Heart left ventricle (tissue), 16 donors: ENCODE measurements at places on chromosomes 16 and 17. TPM values are rescaled to one million over a fixed set of nuclear protein-coding genes. Genes with fewer than 3 reads are reported as not detected.
A peak's percentile ranks its signal among the peaks of the same experiment; 100 is the strongest.

GRCh38 chr16:52467753-52468152 is 79.2 kb downstream of the TOX3 start:
- no peaks in the 10 kb centered on the region for H3K36me3 ChIP-seq
- H3K27ac ChIP-seq: no peak overlapping the region
- H3K4me1 ChIP-seq: no peaks in the 10 kb centered on the region
- H3K4me3 ChIP-seq: no peak overlapping the region

Gene TMEM238L
- total RNA-seq: not detected

DNA sequence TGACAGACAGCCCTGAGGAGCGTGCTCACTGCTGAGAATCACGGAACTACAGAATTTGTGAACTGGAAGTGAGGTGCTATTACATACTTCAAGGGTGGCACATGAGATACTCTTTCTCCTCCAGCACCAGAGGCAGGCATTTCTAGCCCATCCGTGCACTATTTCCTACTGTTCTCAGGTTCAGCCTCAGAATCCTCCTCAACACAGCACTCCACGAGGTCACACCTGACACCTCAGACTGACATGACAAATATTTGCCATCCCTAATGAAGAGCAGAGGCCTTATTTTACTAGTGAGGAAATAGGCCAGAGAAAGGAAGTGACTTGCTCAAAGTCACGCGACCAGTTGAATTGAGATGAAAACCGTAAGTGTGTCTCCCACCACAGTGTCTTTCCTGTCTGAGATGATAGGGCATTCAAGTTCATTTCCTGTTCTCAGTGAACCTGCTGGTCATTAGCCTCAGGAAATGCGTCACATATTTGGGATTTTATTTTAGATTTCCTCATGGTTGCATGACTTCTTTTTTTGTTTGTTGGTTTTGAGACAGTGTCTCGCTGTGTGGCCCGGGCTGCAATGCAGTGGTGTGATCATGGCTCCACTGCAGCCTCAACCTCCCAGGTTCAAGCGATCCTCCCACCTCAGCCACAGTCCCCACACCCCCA is 23.6 kb downstream of the SEZ6 start:
- no peak overlapping the region for H3K27ac ChIP-seq
- no peaks in the 10 kb centered on the region for H3K4me1 ChIP-seq
- DNase-seq: no peak
- H3K4me3 ChIP-seq: no peak overlapping the region
- H3K27me3 ChIP-seq: no peaks in the 10 kb centered on the region

- no peaks in the 10 kb centered on the region for H3K27me3 ChIP-seq
- H3K27ac ChIP-seq: no peak overlapping the region
- no peak overlapping the region for H3K4me3 ChIP-seq
- peaks cover 61% of the 10 kb centered on the region for H3K4me1 ChIP-seq
- H3K36me3 ChIP-seq: no peaks in the 10 kb centered on the region
These were observed 79.0 kb downstream of the ANKRD11 start for GRCh38 chr16:89411335-89411850.

GRCh38 chr17:79651761-79652160 is 40.9 kb upstream of the RBFOX3 start:
- H3K36me3 ChIP-seq: no peaks in the 10 kb centered on the region
- H3K27me3 ChIP-seq: no peaks in the 10 kb centered on the region
- no peaks in the 10 kb centered on the region for H3K4me1 ChIP-seq
- H3K4me3 ChIP-seq: no peak overlapping the region

- DNase-seq: no peak
- H3K4me3 ChIP-seq: no peak overlapping the region
- peaks cover 38% of the 10 kb centered on the region for H3K4me1 ChIP-seq
- H3K36me3 ChIP-seq: no peaks in the 10 kb centered on the region
These were observed 60.2 kb downstream of the TEX2 start for GRCh38 chr17:64202683-64203344.

DNA sequence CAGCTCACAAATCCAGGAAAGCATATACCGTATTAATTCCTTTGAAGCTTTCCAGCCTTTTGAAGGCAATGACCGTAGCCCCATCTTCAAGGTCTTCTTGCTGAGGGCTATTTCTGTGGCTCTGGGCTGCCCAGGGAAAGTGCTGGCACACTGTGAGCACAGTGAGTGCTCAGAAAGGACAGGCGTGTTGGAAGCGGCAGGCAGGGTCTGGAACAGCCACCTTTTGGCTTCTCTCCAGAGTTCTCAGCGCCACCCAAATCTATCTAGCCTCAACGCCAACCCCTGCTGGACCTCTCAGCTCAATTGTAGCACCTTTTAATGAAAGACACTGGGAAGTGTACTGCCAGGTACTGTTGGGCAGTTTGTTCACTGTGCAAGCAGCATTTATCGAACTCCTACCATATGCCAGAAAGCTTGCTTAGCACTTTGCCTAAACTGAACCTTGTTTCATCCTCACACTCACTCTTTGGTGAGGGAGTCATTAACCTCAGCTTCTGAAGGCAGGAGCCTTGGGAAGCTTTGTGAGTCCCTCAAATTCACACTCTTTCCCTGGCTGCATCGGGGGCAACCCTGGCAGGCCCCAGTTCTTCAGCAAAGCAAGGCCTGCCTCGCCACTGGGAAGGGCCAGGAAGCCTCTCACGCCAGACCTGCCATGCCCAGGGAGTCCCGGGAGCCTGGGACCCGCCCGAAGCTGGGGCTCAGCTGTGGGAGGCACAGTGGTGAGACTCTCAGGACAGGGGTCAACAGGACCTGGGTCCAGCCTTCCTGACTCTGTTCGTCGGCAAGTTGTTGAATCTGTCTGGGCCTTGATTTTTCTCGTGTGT is 13.5 kb upstream of the CIBAR2 start:
- peaks cover 56% of the 10 kb centered on the region for H3K4me1 ChIP-seq
- H3K27ac ChIP-seq: no peak overlapping the region
- no peaks in the 10 kb centered on the region for H3K27me3 ChIP-seq
- no peak overlapping the region for H3K4me3 ChIP-seq
- DNase-seq: peak; percentile 84
- H3K36me3 ChIP-seq: no peaks in the 10 kb centered on the region

GRCh38 chr16:630815-631405 is at the start of gene WFIKKN1:
Gene WFIKKN1, plus strand, starts transcription at chr16:630985. Its CDS starts 269 bp downstream, at chr16:631254.
- H3K4me3 ChIP-seq: no peak within 1 kb of the TSS
- peaks cover 33% of the 10 kb centered on the region for H3K4me1 ChIP-seq
- H3K36me3 ChIP-seq: peaks cover 22% of the 10 kb centered on the region

- DNase-seq: no peak
- no peak overlapping the region for H3K4me3 ChIP-seq
- H3K36me3 ChIP-seq: no peaks in the 10 kb centered on the region
- peaks cover 3% of the 10 kb centered on the region for H3K27me3 ChIP-seq
- no peaks in the 10 kb centered on the region for H3K4me1 ChIP-seq
- no peak overlapping the region for H3K27ac ChIP-seq
These were observed 4.9 kb downstream of the TMEM92 start for GRCh38 chr17:50279181-50279526.

Gene KRT14
- not detected for total RNA-seq

DNA sequence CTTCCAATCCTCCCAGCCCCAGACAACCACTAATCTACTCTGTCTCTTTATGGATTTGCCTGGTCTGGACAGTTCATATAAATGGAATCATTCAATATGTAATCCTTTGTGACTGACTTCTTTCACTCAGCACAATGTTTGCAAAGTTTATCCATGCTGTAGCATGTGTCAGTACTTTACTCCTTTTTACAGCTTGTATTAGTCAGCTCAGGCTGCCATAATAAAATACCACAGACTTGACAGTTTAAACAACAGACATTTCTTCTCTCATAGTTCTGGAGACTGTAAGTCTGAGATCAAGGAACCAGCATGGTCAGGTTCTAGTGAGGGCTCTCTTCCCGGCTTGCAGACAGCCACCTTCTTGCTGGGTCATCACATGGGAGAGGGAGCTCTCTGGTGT is 41.3 kb downstream of the GPRC5B start:
- peaks cover 12% of the 10 kb centered on the region for H3K4me1 ChIP-seq
- no peaks in the 10 kb centered on the region for H3K36me3 ChIP-seq
- no peak overlapping the region for H3K4me3 ChIP-seq
- no peak overlapping the region for H3K27ac ChIP-seq
- no peaks in the 10 kb centered on the region for H3K27me3 ChIP-seq

- H3K36me3 ChIP-seq: no peaks in the 10 kb centered on the region
- no peak overlapping the region for H3K27ac ChIP-seq
- H3K4me3 ChIP-seq: no peak overlapping the region
- H3K27me3 ChIP-seq: no peaks in the 10 kb centered on the region
- H3K4me1 ChIP-seq: no peaks in the 10 kb centered on the region
These were observed 1453.7 kb downstream of the CDH8 start for GRCh38 chr16:60582528-60582927.

DNA sequence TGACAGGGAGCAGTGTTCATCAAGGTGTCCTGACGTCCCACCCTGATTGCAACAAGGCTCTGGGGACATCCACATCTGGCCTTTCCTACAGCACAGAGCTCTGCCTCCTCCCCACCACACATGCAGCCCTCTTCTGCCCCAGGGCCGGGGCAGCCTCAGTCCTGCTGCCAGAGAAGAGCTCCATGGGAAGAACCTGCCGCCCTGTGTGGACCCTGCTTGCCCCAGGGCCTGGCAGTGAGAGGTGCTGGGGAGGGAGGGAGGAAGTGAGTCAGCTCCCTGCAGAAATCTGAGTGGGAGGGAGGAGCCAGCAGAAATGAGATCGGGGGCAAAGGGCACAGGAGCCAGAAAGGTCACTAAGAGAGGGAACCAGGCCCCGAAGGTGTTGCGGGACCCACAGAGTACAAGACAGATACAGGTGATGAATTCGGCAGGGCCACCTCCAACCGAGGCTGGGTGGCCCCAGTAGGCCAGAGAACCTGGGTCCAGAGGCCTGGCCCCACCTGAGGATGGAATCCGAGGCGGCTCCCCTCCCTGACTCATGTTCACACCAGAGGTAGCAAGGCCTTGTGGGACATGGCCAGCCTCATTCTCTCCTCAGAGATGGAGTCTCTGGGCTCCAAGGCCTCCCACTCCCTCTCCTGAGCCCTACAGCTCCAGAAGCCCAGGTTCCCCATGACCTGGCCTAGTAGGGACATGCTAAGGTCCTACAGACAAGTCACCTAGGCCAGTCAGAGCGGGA is 24.8 kb downstream of the MYO18A start:
- DNase-seq: peak; percentile 51
- H3K27me3 ChIP-seq: no peaks in the 10 kb centered on the region
- H3K4me1 ChIP-seq: peaks cover 16% of the 10 kb centered on the region
- H3K36me3 ChIP-seq: no peaks in the 10 kb centered on the region
- peak overlapping the region; percentile 72 for H3K27ac ChIP-seq

- H3K4me3 ChIP-seq: no peak overlapping the region
- no peaks in the 10 kb centered on the region for H3K27me3 ChIP-seq
- H3K4me1 ChIP-seq: no peaks in the 10 kb centered on the region
- DNase-seq: no peak
These were observed 23.6 kb downstream of the RPTOR start for GRCh38 chr17:80568246-80568645.

DNA sequence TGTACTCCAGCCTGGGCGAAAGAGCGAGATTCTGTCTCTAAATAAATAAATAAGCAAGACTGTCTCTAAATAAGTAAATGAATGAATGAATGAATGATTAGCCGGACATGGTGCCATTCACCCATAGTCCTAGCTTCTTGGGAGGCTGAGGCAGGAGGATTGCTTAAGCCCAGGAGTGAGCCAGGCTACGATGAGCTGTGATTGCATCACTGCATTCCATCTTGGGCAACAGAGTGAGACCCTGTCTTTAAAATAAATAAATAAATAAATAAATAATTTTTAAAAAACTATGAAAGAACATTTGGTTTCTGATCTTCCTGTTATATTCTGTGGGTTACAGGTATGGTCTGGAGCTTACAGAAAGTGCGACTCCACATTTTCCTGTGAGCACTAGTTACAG is 65.0 kb downstream of the C17orf58 start:
- no peaks in the 10 kb centered on the region for H3K4me1 ChIP-seq
- H3K4me3 ChIP-seq: no peak overlapping the region
- DNase-seq: no peak
- peaks cover 100% of the 10 kb centered on the region for H3K36me3 ChIP-seq
- no peaks in the 10 kb centered on the region for H3K27me3 ChIP-seq
- no peak overlapping the region for H3K27ac ChIP-seq

Gene CCL5
- 23.7 TPM for total RNA-seq

DNA sequence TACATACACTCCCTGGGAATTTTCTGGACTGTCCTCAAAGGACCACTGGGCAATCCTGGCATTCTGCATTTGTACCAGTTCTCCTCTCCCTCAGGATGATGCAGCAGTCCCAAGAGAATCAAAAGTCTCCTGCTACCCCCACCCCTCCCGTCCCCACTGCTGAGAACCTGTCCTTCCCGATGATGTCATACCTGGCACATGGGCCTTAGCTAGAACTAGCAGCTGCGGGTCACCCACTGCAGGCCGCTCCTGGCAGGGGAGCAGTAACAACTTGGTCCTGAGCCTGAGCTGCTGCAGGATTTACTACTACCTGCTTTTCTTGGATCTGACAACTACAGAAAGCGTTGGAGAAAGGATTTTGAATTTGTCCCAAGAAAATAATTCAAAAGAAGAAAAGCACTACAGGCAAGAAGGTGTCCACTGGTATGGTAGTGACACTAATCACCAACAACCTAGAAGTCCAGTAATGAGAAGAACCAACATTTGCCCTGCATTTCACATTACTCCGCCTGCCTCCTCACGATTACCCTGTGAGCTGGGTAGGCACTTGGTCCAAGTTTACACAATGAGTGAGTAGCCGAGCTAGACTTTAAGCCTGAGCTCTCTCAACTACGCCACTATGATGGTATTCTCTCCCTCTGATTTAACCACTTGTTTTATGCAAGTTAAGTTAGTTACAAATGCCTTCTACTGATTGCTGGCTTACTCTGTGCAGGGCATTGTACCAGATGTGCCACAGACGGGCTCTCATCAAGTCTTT is 55.3 kb upstream of the ETV4 start:
- H3K27ac ChIP-seq: no peak overlapping the region
- H3K36me3 ChIP-seq: no peaks in the 10 kb centered on the region
- no peaks in the 10 kb centered on the region for H3K27me3 ChIP-seq
- no peak for DNase-seq
- no peaks in the 10 kb centered on the region for H3K4me1 ChIP-seq

Gene FXR2
- total RNA-seq: 114 TPM

Gene PRSS53
- total RNA-seq: 0.44 TPM

GRCh38 chr17:67491681-67492024 is 114.6 kb downstream of the PITPNC1 start:
- no peaks in the 10 kb centered on the region for H3K27me3 ChIP-seq
- no peak overlapping the region for H3K4me3 ChIP-seq
- DNase-seq: no peak
- peak overlapping the region; percentile 72 for H3K27ac ChIP-seq

Gene TSNAXIP1
- total RNA-seq: 0.35 TPM

DNA sequence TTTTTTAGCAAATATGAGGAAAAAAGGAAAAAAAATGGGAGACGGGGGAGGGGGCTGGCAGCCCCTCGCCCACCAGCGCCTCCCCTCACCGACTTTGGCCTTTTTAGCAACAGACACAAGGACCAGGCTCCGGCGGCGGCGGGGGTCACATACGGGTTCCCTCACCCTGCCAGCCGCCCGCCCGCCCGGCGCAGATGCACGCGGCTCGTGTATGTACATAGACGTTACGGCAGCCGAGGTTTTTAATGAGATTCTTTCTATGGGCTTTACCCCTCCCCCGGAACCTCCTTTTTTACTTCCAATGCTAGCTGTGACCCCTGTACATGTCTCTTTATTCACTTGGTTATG is 1.2 kb upstream of the TMEM88 start:
- H3K4me1 ChIP-seq: peaks cover 22% of the 10 kb centered on the region
- H3K27ac ChIP-seq: peak overlapping the region; percentile 93
- DNase-seq: no peak
- peaks cover 55% of the 10 kb centered on the region for H3K36me3 ChIP-seq
